ENCODE measurements at places on chromosomes 13 and 19.

DNA sequence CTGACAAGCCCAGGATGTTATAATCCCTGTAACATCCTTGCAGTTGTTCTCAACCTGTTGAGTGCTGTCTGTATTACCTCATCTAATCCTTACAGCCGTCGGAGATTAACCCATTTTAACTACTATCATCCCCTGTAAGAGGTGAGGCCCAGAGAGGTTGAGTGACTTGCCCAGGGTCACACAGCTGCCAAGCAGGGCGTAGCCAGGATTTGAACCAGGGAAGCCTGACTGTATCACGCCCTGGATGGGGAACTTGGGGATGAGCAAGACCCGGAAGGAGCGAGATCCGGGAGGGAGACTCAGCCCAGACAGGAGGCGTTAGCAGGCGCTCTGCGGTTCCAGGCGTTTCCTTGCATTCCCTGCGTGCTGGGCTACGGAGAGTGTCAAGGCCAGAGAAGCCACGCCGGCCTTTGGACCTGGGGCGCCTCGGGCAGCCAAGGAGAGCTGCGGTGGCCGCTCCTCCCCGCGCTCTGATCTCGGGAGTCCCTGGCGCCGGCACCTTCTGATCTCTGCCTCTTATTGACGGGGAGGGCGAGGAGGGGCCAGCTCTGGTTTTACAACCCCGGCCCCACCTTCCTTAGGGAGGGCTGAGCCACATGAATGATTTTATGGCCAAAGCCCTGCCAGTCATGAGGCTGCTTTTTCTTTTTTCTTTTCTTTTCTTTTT, 6.2 kb downstream of the SULT2B1 start:
- no peak for DNase-seq

DNA sequence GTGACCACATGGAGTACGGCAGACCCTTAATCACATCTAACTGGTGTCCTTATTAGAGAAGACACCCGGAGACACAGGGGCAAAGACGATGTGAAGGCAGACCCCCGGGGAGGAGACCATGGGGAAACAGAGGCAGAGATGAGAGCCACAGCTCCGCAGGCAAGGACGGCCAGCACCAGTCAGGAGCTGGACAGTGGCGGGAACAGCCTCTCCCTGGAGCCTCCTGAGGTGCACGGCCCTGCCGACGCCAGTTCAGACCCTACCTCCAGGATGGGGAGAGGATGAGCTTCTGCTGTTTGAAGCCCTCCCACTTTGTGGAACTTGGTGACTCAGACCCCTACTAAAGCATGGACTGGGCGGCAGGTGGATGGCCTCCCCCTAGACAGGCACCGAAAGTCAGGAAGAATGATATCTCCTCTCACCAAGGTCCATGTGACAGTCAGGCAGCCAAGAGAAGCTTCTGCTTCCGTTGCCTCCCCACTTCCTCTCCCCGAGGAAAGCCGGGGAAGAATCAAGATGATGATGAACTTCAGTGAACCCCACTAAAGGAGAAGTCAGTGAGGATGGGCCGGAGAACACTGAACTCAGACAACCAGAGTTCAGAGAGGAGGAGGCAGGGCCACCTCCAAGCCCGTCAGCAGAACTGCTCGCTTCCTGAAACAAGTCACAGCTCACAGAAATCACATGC, 25.4 kb downstream of the RAB20 start:
- peak; percentile 64 for DNase-seq

GRCh38 chr13:20193907-20194631, 1.3 kb upstream of the GJB2 start:
- DNase-seq = no peak

- DNase-seq = no peak
Measured at GRCh38 chr13:83730674-83731073, 151.6 kb downstream of the SLITRK1 start.

GRCh38 chr19:39497996-39498797, 550 bp upstream of the DLL3 start:
- peak; percentile 77 for DNase-seq

DNA sequence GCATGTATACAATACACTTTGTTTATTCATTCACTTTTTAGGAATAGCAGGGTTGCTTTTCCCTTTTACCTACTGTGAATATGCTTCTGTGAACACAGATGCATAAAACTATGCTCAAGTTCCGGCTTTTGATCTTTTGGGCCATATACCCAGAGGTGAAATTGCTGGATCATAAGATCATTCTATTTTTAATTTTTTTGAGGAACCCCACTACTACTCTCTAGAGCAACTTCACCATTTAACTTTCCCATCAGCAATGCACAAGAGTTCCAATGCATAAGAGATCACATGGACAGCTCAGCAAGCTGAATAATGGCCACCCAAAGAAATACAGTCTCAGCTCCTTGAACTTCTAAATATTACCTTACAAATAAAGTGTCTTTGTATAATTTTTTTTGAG, 17.0 kb upstream of the SIGLEC10 start:
- DNase-seq = no peak

DNA sequence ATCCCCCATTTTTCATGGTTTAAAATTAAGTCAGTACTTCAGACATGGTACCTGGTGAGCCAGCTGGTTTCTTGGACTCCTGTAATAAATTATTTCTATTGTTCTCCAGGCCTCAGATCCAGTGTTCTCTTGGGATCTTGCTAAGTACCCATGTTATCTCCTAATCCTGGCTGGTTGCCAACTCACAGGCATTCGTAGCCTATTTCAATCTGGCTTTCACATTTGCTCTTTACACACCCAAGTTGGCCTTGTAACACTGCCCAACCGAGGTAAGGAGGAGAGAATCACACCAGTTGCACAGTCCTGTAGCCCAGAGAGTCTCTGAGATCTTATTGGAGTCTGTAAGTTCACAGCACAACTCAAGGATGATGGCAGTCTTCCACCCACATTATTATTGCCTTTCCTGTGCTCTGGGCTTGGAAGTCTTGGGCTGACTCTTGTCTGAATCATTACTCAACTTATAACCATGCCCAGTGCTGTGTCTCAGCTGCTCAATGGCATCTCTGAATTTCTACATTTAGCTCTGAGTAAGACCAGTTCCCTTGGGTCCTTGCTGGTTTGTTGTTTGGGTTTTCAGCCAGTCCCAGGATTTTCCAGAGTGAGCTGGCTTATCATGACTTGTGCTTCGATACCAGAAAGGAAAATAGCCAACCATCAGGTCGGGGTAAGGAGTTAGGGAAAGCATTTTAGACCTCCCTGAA, 76.6 kb upstream of the KLF12 start:
- no peak for DNase-seq

DNA sequence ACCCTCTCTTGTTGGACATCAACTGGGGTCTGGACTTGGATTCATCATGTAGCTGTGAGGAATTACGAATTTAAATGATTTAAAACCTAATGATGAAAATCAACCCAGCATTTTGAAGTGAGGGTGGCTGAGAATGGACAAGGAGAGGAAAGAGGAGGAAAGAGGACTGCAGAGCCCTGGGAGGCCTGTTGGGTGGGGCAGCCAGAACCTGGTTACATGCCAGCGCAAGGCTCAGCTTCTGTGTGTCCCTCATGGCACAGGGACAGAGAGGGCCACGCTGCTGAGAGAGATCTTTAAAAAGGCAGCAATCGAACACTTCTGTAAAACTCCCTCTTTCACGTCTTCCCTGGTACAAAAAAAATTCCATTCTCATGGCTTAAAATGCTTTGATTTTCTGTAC, 292.7 kb downstream of the MYO16 start:
- no peak for DNase-seq

GRCh38 chr19:14183741-14184350, 22.1 kb downstream of the ADGRL1 start:
- no peak for DNase-seq

- DNase-seq = peak; percentile 49
Measured at GRCh38 chr19:46924874-46925547, 64.2 kb downstream of the ARHGAP35 start.

DNA sequence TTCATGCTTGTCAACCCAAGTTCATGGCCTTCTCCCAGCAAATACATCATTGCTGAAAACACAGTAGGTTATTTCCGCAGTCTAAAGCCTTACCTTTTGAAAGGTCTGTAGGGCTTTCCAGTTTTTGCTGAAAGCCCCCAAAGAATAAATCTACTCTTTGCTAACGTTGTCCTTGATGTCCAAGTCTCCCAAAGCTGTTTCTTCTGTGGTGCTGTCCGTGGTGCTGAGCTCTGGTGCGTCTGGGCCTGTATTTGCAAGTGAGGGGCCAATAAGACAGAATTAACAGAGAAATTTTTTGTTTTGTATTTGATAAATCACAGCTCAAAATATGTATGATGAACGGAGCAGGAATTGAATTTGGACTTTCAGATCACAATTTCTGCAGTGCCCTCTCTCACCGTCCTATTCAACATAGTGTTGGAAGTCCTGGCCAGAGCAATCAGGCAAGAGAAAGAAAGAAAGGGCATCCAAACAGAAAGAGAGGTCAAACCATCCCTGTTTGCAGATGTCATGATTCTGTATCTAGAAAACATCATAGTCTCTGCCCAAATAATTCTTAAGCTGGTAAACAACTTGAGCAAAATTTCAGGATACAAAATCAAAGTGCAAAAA, 9.8 kb upstream of the LGALS16 start:
- no peak for DNase-seq

GRCh38 chr13:78826936-78827335, 168.0 kb upstream of the OBI1 start:
- no peak for DNase-seq

- DNase-seq = no peak
Measured at GRCh38 chr19:28843761-28844492, 369.0 kb downstream of the UQCRFS1 start.

GRCh38 chr13:25688536-25688935, 316.8 kb downstream of the ATP8A2 start:
- DNase-seq = no peak

- no peak for DNase-seq
Measured at GRCh38 chr13:101673360-101674105, 221.1 kb downstream of the ITGBL1 start.

DNA sequence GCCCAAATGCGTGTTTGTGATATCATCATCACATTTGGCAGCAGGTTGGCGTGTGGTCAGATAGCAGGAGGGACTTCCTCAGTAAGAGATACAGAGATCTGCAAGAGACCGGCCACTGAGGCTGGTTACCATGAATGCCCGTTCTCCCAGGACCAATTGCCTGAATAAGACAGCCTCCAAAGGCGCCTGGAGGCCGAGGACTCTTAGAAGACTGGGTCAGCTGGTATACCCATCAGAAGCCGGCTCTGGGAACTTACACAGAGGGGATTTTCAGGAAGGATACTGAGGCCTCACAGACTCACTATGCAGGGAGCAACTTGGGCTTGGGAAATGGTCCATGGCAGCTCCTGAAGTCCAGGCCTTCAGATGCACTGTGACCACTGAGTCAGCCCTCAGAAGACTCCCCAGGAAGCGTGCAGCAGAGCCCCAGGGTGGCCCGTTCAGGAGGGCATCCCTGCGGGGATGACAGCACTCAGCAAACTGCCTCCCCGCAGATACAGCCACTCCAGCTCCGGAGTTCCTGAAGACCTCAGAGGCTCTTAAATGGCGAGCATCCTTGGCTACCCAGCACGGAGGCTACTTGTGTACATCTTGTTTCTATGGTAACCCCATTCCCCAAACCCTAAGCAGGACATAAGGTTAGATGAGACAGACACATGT, 26.4 kb upstream of the VSTM2B start:
- DNase-seq = no peak

- no peak for DNase-seq
Measured at GRCh38 chr19:28137772-28138171, 1075.2 kb downstream of the UQCRFS1 start.

GRCh38 chr13:112647256-112647655, 42.6 kb upstream of the ATP11A start:
- no peak for DNase-seq

DNA sequence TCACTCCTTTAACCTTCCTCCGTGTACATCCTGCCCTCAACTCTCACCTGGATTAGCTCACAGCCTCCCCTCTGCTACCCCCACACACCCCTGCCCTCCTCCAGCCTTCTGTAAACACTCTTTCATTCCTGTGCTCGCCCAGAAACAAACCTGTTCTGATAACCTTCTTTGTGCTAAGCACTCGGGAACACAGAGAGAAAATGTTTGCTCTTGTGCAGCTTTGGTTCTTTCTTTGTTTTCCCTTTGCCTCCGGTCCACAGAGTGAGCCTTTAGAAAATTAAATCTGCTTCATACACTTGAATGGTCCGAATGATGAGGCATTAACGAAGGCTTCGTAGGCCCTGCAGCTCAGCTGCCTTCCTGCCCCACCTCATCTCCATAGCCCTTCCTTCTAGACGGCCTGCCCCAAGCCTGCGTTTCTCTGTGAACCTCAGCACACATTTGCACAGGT, 6.6 kb upstream of the ZDHHC20 start:
- DNase-seq = no peak

All from GM20000 (cell line).